Pulmonary artery endothelial cell (primary cell): ENCODE measurements at places on chromosomes 16 and 17.

- DNase-seq = no peak
Measured at GRCh38 chr17:7034955-7035590, 742 bp upstream of the SLC16A13 start.

GRCh38 chr17:73293480-73293911, 18.3 kb downstream of the CDC42EP4 start:
- DNase-seq = no peak

DNA sequence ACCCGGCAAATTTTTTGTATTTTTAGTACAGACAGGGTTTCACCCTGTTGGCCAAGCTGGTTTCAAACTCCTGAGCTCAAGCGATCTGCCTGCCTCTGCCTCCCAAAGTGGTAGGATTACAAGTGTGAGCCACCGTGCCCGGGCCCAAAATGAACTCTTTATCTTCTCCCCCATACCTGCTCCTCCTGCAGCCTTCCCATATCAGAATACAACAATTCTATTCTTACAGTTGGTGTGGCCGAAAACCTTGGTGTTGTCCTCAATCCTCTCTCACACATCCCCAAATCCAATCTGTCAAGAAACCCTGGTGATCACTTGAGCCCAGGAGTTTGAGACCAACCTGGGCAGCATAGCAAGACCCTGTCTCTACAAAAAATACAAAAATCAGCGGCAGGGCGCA, 19.5 kb upstream of the SPN start:
- no peak for DNase-seq

GRCh38 chr17:45261577-45262515, at the start of gene SPATA32:
SPATA32 (minus strand) TSS chr17:45262094; CDS start chr17:45262016, 78 bp downstream.
- no peak for DNase-seq

GRCh38 chr17:82848022-82848592, 8.3 kb upstream of the ZNF750 start:
- DNase-seq = no peak

- no peak for DNase-seq
Measured at GRCh38 chr17:78046923-78047322, 81.6 kb downstream of the TMC6 start.

DNA sequence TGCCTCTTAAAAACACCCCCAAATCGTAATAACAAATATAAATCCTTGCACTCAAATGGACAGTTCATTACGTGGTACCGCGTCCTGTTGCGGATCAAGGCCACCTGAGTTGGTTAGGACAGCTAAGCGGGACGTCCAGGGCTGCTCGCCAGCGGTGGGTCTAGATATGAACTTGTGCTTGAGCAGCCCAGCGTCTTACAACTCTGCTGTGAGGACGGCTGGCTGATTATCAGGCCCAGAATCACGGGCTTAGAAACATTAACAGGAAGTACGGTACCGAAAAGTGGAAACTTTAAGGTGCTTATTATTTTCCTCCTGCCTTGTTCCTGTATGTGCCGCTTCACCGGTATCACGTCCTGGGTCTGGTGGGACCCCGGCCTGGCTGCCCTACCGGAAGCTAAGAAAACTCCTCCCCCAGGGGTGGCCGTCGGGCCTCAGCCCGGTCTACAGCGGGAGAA, 832 bp upstream of the SRRM2 start:
- DNase-seq = no peak

GRCh38 chr17:37388266-37388665, 12.5 kb downstream of the C17orf78 start:
- no peak for DNase-seq
